ENCODE measurements at places on chromosomes 2 and 18.

GRCh38 chr2:8752385-8752784, 70.5 kb downstream of the ID2 start:
- DNase-seq, result no peak

- DNase-seq, result no peak
Observed at GRCh38 chr18:25875551-25876240, 214.7 kb downstream of the SS18 start.

DNA sequence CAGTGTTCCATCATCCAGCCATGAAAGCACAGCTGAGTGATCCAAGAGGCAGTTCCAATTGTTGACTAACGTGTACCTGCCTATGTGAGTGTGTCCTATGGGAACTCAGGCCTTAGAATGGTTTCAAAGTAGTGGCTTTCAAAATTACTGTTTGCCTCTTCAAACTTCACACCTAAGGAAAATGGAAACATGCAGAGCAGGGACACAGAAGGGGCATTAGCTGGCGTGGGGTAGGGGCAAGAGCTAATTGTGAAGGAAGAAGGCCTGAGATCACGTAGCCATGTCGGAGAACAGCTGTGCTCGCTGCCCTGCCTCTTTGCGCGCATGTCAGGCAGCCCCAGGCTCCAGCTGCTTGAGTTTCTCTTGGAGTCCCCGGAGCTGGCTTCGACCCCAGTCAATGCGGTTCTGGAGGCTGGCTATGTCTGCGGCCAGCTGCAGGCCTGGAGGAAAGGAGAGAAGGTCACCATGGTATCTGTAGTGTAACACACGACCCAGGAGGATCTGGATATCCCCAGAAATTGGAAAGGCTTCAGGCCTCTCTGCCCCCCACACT, 3.8 kb upstream of the IMP4 start:
- DNase-seq, result no peak

DNA sequence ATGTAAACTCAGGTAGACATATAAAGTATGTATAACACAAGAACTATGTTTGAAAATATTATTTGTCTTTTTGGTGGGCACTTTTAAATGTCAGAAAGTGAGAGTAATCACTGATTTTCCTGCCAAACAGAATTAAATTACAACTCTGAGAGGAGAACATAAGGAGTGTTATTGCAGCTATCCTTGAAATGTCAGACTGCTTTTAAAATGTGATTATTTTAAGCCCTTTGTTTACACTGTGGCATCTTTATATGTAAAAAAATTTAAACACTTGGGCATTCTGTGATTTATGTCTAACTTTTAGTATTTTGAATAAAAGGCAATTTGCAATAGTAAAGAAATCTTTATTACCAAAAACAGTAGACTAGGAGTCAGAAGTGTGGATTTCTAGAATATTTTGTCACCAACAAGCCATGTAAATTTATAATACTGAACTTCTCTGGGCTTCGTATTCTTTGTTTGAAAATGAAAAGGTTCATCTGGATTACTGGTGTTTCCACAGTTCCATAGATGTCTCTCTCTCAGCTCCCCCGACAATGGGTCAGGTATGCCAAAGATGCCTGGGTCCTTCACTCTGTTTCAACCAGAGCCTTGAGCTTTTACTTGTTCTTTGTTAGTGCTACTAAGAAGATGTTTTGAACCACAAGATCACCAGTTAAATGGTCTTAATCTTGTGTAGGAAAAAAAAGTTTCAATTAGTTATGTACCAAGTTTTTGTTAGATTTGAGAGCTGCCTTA, 38.8 kb downstream of the GULP1 start:
- no peak for DNase-seq

DNA sequence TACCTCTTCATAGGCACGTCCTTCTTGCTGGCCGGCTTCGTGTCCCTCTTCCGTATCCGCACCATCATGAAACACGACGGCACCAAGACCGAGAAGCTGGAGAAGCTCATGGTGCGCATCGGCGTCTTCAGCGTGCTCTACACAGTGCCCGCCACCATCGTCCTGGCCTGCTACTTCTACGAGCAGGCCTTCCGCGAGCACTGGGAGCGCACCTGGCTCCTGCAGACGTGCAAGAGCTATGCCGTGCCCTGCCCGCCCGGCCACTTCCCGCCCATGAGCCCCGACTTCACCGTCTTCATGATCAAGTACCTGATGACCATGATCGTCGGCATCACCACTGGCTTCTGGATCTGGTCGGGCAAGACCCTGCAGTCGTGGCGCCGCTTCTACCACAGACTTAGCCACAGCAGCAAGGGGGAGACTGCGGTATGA, 2.3 kb downstream of the FZD7 start:
- no peak for DNase-seq

DNA sequence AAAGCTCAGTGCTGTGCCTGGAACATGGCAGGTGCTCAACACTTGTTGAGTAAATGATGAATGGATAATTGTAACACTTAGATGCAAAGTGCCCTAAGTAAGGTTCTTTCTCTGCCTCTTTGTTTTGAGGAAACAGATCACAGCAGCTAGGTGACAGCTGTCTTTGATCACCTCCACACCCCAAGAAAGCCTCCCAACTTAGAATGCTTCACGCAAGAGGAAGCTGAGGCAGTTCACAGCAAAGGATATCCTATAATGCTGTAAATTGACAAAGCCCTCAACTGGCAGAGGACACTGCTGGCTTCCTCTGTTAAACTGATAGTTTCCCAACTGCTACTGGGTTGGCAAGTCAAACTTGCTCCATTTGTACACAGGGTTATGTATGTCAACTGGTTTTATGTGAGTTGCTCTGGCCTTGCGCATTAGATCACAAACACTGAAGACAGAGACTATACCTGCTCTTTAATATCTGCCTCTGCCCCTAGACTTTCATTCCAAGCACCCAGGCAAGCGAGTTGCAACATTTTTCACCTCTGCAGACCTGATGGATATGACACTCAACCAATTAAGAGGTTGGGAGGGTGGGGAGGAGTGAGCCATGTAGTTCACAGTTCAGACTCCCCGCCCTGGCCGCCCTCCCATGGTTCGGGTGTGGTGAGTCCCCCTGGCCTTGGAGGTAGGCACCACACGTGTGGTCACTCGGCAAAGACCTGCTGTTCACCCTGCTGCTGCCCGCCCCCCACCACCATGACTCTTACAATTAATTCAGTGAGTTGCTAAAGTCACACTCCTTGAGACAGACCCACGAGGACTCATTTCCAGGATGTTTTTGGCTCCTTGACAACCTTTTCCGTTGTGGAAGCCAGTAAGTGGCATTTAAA, 4.8 kb upstream of the MALL start:
- no peak for DNase-seq

DNA sequence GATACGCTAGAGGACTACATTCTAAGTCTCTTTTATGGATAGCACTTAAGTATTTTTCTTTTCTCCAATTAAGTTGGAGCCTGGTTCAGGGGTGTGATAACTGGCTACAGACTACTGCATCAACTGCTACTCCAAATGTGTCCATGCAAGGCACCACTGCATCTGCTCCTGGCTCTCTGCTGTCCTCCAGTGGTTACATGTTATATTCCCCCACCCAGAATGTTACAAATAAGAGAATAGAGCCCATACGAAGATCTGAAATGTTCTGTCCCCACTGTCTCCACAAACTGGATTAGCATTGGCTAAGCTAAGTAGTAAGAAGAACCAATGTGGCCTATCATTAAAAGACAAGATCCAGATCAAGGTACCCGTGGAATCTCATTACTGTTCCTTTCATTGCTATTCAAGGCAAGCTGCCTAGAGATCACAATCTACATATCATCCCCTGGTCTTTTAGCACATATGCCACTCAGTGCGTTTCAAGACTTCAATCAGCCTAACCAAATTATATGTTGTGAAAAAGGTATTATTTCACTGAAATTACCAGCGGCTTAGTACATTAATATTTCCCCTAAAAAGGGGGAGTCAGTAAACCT, 308.3 kb upstream of the SLC8A1 start:
- no peak for DNase-seq

GRCh38 chr18:37514953-37515352, 50.6 kb downstream of the CELF4 start:
- no peak for DNase-seq

- no peak for DNase-seq
Observed at GRCh38 chr18:5630900-5631413, 87.2 kb upstream of the EPB41L3 start.

DNA sequence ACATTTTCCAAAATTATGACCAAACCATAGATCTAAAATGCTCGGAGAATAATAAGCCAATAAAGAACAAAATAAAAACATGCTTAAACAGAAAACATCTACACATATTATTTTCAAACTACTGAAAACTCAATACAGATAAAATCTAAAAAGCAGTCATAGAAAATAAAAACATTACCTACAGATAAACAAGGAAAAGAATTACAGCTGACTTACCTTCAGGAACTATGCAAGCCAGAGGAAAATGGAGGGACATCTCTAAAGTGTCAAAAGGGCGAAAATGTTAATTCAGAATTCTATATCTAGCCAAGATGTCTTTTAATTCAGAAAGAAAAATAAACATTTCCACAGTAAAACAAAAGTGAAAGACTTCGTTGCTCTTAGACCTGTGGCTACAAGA, 112.9 kb upstream of the GYPC start:
- no peak for DNase-seq

- no peak for DNase-seq
Observed at GRCh38 chr2:7984693-7985353, 697.0 kb upstream of the ID2 start.

DNA sequence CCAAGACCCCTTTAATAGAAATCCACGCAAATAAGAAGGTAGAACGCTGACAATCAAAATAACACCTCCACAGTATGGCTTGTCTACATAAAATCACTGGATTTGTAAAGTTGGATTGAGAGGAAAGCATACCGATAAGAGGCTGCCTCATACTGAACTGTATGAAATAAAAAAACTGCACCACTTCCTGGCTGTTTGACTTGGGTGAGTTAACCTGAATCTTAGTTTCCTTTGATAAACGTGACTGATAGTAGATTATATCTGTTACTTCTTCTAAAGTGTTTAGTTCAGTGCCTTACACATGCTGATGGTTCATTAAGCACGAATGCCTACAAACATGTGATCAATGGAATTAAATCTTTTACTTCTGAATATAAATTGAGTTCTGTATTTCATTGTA, 140.4 kb upstream of the RNF152 start:
- DNase-seq, result no peak

GRCh38 chr2:66803726-66804125, 368.8 kb downstream of the MEIS1 start:
- DNase-seq, result peak; percentile 16

GRCh38 chr2:129906139-129906860, 73.2 kb upstream of the RAB6C start:
- no peak for DNase-seq

DNA sequence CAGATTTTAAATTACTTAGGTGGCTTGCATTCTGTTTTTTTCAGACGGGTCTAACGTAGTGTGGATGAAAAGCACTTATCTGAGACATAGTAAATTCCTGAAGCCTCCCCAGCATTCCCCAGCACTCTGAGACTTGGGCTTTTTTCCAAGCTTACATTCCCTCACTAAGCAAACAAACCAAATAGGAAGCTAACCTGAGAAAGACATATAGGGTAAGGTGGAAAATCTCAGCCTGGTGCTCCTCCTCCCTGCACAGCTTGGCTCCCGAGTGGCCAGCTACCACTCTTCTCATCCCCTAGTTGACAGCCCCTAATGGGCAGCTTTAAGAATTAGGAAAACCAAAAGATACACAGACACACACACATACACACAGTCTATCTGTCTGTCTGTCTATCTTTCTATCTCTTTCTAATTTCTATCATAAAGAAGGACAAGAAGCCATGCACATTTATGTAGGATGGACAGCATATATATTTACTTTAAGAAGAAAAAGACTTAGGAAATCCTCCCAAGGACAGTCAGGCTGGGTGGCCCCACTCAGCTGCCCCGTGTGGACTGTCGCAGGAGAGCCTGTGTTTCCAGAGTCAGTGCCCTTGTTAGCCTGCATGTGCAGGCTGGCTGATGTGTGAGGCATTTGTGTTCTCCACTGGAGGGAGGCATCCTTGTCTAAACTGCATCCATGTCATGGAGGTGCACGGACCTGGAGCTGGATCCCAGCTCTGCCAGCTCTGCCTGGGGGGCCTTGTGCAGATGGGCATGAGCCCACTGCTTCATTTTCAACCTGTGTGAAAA, 8.2 kb downstream of the CNNM3 start:
- DNase-seq, result no peak

DNA sequence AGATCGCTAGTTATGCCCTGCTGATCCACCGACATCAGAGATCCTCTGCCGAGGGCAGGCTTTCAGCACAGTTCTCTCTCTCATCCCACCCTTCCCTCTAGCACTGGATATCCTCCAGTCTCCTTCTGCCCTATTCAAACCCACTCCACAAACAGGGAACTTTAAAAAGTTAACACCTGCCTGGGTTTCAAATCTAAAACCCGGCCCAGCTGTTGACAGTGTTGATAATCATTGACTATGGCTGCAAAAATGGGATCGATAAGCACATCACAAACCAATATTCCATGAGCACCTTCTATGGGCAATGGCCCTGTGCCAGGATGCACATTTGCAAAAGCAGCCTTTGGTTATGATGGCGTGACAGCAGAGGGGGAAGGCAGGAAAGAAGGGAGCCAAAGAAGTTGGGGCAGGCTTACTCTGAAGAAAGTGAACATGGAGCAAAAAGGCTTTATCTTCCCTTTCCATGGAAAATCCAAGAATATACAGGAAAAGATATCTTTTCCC, 482.3 kb upstream of the KLHL29 start:
- no peak for DNase-seq

DNA sequence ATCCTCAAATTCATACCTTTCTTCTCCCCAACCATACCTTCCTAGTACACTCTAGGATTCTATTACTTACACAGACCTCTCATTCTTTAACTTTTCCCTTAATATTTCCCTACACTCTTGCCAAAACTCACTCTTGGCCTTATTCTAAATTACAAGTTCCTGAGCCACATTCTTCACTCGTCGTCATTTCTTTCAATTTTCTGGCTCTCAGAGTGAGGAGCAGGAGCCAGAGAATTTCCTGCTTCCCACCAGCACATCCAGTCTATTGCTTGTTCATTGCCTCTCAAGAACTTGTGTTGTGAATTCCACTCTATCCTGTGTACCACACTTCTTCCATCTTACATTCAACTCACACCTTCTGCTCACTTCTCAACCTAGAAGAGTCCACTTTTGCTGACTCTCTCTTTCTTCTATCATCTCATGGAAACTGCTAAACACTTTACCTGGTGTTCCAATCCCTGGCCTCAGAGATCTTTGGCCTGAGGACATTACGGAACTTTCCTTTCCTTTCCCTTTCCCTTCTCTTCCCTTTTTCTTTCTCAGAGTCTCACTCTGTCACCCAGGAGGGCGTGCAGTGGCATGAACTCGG, 171.6 kb downstream of the PLCL1 start:
- peak; percentile 84 for DNase-seq

GRCh38 chr2:219526320-219527075, 12.2 kb downstream of the ASIC4 start:
- DNase-seq, result no peak
